ENCODE measurements at places on chromosomes 2 and 18.

GRCh38 chr2:118309946-118310680 lies 221.8 kb downstream of the INSIG2 start:
- no peak for DNase-seq

GRCh38 chr2:190578158-190579057 lies 43.9 kb upstream of the NEMP2 start:
- peak; percentile 43 for DNase-seq

GRCh38 chr18:49591775-49592174 lies 29.9 kb downstream of the LIPG start:
- DNase-seq = no peak

GRCh38 chr2:181554061-181554830 lies 97.1 kb downstream of the ITGA4 start:
- no peak for DNase-seq

- DNase-seq = no peak
Measured at GRCh38 chr2:154637456-154637855, 61.0 kb upstream of the KCNJ3 start.

DNA sequence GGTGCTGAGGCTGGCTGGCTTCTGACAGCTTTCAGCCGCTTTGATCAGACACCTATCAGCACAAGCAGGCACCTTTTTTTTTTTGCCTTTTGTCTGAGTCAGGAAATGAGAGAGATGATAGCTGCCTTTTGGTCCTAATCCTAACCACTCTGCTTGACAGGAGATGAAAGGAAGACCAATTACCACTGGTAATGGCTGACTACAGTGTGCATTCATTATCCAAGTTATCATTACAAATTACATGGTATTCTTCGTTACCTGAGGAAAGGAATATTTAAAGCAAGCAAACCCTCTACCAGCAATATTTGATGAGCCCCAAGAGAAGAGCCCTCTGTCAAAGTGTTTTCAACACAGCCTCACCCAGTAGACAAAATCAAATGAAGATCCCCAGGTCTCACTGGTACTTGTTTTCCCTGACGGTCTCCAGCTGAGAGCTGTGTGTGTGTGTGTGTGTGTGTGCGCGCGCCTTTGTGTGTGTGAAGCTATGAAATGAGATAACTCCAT lies 925.7 kb downstream of the DCDC2C start:
- DNase-seq = no peak

- no peak for DNase-seq
Measured at GRCh38 chr2:119827866-119828507, 68.3 kb downstream of the PTPN4 start.

DNA sequence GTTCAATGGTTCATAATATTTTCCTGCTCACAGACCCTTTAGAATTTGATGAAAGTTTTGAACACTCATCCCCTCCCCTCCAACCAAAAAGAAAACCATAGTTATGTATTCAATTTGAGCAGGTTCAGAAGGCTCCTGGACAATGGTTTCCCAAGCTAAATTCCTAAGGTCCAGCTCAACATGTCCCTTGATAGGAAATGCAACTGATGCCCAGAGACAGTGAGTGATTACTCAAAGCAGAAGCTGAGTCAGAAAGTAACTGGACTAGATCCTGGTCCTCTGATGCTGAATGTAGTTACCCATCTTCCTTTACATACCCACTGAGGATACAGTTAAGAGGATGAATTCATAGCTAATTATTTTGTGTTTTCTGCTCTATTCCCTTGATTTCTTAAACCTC lies 218.9 kb upstream of the NCKAP5 start:
- DNase-seq = no peak

GRCh38 chr2:219409619-219410018 lies 8.6 kb upstream of the DES start:
- DNase-seq = no peak

DNA sequence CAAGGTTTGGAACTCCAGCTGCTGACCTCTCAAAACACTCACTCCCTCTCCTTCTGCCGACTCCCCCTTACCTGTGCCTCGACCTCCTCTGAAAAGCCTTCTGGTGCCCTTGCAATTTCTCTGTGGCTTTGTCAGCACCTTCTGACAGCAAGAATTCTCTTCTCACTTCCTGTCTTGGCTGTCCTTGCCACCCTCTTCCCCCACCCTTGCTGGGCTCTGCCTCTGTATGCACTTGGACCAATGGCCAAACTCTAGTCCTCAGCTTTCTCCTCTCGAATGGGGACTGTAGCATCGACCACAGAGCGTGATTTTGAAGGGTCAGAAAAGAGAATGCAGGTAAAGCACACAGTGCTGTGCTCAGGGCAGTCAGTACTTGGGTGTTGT lies 99.0 kb downstream of the HS1BP3 start:
- no peak for DNase-seq

DNA sequence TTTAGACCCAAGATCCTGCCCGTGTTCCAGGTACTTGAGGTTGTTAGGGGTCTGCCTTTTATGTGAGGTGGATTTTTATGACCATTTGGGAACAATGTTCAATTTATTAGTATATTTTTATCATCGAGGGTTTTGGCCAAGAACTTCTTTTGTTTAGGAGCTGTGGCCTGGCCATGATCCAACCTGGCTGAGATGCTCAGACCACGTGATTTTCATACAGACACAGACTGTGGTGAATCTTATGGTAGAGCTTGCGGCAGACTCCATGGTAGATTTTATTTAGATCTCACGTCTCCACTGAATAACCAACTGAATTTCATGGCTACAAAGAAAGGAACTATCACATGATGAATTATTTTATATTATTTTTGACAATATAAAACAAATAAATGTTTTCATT lies 405.5 kb upstream of the VWC2L start:
- DNase-seq = no peak

Data from hematopoietic multipotent progenitor cell treated with erythropoietin and hydrocortisone succinate and interleukin-3 and kit ligand, for 17 days (in vitro differentiated cells).